Stomach (tissue), 19 donors: ENCODE measurements at places on chromosomes 6 and 20. TPM values are rescaled to one million over a fixed set of nuclear protein-coding genes. Genes with fewer than 3 reads are reported as not detected.
A peak's percentile ranks its signal among the peaks of the same experiment; 100 is the strongest.

CSE1L gene
- total RNA-seq, result 33.0 TPM

- no peaks in the 10 kb centered on the region for H3K27me3 ChIP-seq
- H3K27ac ChIP-seq, result peak overlapping the region; percentile 74
- peak; percentile 42 for DNase-seq
- H3K4me3 ChIP-seq, result no peak overlapping the region
- peaks cover 9% of the 10 kb centered on the region for H3K36me3 ChIP-seq
Measured at GRCh38 chr20:37378785-37379598, 33.1 kb downstream of the SRC start.

DNA sequence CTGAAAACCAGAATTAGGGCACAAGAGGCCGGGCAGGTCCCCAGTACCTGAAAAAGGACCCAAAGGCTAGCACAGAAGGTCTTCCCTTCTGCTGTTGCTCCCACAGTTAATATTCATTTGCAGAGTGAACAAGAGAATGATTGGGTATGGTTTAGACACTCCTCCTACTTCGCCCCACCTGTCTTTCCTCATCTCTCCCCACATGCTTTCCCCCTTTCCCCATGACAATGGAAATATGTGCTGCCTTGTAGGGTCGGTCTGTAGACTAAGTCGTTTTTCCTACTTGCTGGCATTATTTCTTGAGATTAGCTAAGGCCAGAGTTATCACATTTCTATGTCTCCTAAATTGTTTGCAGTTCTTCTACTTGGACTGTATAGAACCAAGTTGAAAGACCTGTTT is 181.9 kb downstream of the PDE7B start:
- H3K27ac ChIP-seq, result no peak overlapping the region
- H3K27me3 ChIP-seq, result no peaks in the 10 kb centered on the region
- H3K4me1 ChIP-seq, result peaks cover 11% of the 10 kb centered on the region
- no peak for DNase-seq
- no peak overlapping the region for H3K4me3 ChIP-seq
- H3K36me3 ChIP-seq, result no peaks in the 10 kb centered on the region

SLC26A8 gene
- 0.58 TPM for total RNA-seq

DNA sequence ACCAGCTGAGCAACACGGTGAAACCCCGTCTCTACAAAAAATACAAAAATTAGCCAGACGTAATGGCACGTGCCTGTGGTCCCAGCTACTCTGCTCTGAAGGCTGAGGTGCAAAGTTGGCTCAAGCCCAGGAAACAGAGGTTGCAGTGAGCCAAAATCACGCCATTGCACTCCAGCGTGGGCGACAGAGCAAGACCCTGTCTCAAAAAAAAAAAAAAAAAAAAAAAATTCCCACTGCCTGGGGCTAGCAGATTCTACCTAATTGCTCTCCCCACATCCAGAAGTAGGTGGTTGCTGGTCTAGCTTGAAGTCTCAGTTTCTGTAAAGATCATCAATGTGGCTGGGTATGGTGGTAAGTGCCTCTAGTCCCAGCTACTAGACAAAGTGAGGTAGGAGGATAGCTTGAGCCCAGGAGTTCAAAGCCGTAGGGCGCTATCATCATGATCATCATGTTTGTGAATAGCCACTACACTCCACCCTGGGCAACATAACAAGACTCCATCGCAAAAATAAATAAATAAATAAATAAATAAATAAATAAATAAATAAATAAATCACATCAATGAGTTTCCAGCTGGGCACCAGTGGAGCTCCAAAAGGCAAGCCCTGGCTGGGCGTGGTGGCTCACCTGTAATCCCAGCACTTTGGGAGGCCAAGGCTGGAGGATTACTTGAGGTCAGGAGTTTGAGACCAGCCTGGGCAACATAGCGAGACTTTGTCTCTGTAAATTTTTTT is 6.3 kb upstream of the AP5S1 start:
- DNase-seq, result no peak
- H3K4me1 ChIP-seq, result peaks cover 69% of the 10 kb centered on the region
- peak overlapping the region; percentile 99 for H3K27ac ChIP-seq
- no peak overlapping the region for H3K4me3 ChIP-seq
- H3K27me3 ChIP-seq, result no peaks in the 10 kb centered on the region

DNA sequence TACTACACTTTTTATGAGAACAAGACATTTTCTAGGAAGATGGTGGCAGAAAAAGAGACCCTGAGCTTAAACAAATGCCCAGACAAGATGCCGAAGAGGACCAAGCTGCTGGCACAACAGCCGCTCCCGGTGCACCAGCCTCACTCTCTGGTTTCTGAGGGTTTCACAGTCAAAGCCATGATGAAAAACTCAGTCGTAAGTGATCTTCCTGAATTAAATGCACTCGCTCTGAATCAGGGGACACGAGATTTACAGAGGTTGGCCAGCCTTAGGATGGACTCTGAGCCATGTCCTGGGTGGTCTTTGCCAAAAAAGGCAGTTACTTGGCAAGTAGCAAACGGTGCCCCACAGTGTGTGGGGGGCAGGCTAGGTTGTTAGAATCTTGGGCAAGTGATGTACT is 423 bp downstream of the PACRG start:
- H3K27ac ChIP-seq, result peak overlapping the region; percentile 41
- DNase-seq, result no peak
- H3K36me3 ChIP-seq, result no peaks in the 10 kb centered on the region
- H3K4me1 ChIP-seq, result peaks cover 31% of the 10 kb centered on the region
- peak overlapping the region; percentile 90 for H3K4me3 ChIP-seq

- H3K36me3 ChIP-seq, result no peaks in the 10 kb centered on the region
- no peaks in the 10 kb centered on the region for H3K4me1 ChIP-seq
- no peaks in the 10 kb centered on the region for H3K27me3 ChIP-seq
Measured at GRCh38 chr6:19309661-19310060, 527.5 kb upstream of the ID4 start.

FITM2 gene
- total RNA-seq, result 5.7 TPM

DNA sequence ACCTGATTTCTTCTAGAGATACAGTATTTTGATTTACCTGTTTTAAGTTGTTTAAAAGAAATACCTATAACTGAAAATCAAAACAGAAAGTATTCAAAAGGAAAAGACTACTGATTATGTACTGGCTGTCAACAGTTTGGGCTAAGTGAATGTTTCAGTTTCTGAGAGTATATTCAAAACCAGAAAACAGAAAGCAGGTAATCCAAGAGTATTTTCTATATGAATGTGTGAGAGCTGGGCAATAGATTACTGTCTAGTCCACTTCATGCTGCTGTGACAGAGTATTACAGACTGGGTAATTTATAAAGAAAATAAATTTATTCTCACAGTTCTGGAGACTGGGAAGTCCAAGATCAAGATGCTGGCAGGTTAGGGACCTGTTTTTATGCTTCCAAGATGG is 261.0 kb downstream of the ARHGAP18 start:
- no peaks in the 10 kb centered on the region for H3K36me3 ChIP-seq
- no peak overlapping the region for H3K4me3 ChIP-seq
- no peak for DNase-seq
- no peaks in the 10 kb centered on the region for H3K4me1 ChIP-seq
- H3K27ac ChIP-seq, result no peak overlapping the region

GMPR gene
- 9.9 TPM for total RNA-seq

ENPP4 gene
- 24.6 TPM for total RNA-seq

MAK gene
- not detected for total RNA-seq

- DNase-seq, result no peak
- H3K27ac ChIP-seq, result no peak overlapping the region
- H3K27me3 ChIP-seq, result no peaks in the 10 kb centered on the region
- H3K4me3 ChIP-seq, result no peak overlapping the region
- H3K36me3 ChIP-seq, result no peaks in the 10 kb centered on the region
Measured at GRCh38 chr6:90251295-90251992, 45.2 kb downstream of the BACH2 start.

GRCh38 chr20:32495217-32495565 is 89.9 kb downstream of the NOL4L start:
- no peaks in the 10 kb centered on the region for H3K4me1 ChIP-seq
- no peaks in the 10 kb centered on the region for H3K36me3 ChIP-seq
- H3K4me3 ChIP-seq, result no peak overlapping the region
- H3K27ac ChIP-seq, result no peak overlapping the region

GRCh38 chr6:68990317-68990716 is 355.2 kb downstream of the ADGRB3 start:
- DNase-seq, result no peak
- no peaks in the 10 kb centered on the region for H3K36me3 ChIP-seq
- no peak overlapping the region for H3K27ac ChIP-seq

DNA sequence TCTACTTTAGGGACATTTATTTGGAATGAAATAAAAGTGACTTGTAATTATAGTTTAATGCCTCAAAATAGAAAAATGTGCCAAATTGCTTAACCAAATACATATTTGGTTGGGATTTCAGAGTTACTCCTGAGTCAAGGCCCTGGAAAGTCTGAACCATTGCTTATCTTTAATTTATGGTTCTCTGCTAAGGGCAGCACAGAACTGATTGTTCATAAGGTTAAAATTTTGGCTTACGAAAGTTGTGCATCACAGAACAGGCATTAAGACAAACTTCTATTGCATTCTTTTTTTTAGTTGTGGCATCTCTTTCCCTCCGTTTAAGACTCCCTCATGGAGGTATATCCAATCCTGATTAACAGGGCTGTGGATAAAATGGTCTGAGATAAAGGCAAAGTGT is 92.2 kb upstream of the TENT5A start:
- H3K4me1 ChIP-seq, result no peaks in the 10 kb centered on the region
- DNase-seq, result no peak
- H3K4me3 ChIP-seq, result no peak overlapping the region
- H3K36me3 ChIP-seq, result no peaks in the 10 kb centered on the region
- peak overlapping the region; percentile 28 for H3K27ac ChIP-seq
- H3K27me3 ChIP-seq, result no peaks in the 10 kb centered on the region

DNA sequence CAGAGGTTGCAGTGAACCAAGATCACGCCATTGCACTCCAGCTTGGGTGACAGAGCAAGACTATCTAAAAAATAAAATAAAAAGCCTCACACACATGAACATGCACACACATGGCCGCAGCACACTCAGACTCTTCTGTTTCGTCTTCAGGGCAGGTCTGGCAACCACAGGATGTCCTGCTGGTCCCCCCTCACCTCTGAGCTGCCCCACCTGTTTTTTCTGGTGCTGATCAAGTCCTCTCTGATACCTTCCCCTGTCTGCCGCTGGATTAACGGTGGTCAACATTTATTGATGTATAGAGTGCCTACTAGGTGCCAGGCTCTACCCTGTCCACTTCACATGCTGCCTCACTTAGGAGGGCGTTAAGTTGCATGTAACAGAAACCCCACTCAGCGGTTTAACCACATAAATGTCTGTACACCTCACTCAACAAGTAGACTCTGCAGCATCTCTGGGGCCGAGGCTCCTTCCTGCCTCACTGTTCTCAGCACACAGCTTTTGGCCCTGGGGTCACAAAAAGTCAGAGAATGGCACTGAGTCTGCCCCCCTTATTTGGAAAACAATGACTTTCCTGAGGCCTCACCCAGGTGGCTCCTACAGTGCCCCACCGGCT is 4.5 kb upstream of the AP5S1 start:
- H3K27me3 ChIP-seq, result no peaks in the 10 kb centered on the region
- no peaks in the 10 kb centered on the region for H3K36me3 ChIP-seq
- peaks cover 65% of the 10 kb centered on the region for H3K4me1 ChIP-seq
- no peak overlapping the region for H3K27ac ChIP-seq
- H3K4me3 ChIP-seq, result no peak overlapping the region
- peak; percentile 32 for DNase-seq

C6orf132 gene
- total RNA-seq, result 69.0 TPM

- no peak for DNase-seq
- no peaks in the 10 kb centered on the region for H3K36me3 ChIP-seq
- no peak overlapping the region for H3K4me3 ChIP-seq
Measured at GRCh38 chr6:44898296-44898930, 429.7 kb upstream of the RUNX2 start.

DNA sequence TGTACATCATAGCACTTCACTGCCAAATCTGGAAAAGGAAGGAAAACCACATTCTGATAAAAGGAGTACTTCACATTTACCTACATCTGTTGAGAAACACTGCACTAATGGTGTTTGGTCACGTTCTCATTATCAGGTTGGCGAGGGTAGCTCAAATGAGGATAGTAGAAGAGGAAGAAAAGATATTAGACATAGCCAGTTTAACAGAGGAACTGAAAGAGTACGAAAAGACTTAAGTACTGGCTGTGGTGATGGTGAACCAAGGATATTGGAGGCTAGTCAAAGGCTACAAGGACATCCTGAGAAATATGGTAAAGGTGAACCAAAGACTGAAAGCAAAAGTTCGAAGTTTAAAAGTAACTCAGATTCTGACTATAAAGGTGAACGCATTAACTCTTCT is 32.0 kb upstream of the GJA10 start:
- H3K4me1 ChIP-seq, result no peaks in the 10 kb centered on the region
- no peaks in the 10 kb centered on the region for H3K27me3 ChIP-seq
- no peak for DNase-seq

- no peaks in the 10 kb centered on the region for H3K4me1 ChIP-seq
- H3K36me3 ChIP-seq, result no peaks in the 10 kb centered on the region
- H3K4me3 ChIP-seq, result no peak overlapping the region
Measured at GRCh38 chr6:105677671-105678475, 275.0 kb upstream of the PREP start.

DNA sequence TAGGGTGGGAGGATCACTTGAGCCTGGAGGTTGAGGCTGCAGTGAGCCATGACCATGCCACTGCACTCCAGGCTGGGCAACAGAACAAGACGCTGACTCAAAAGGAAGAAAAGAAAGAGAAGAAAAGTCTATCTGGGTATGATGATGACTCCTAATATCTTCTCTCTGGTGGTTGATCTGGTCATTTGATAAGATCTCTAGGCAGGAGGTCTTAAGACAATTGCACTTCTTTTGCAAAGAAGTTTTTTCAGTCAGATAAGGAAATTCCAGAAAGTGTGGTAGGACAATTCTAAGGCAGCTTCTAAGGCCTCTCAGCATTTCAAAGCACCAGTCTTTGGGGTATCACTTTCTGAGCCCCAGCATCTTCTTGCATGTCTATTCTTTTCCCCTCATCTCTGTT is 7.7 kb upstream of the AIF1 start:
- H3K27ac ChIP-seq, result no peak overlapping the region
- DNase-seq, result no peak
- H3K36me3 ChIP-seq, result no peaks in the 10 kb centered on the region
- no peaks in the 10 kb centered on the region for H3K4me1 ChIP-seq
- H3K27me3 ChIP-seq, result no peaks in the 10 kb centered on the region
- no peak overlapping the region for H3K4me3 ChIP-seq

GRCh38 chr20:48784273-48784641 is 43.5 kb downstream of the PREX1 start:
- DNase-seq, result no peak
- peaks cover 7% of the 10 kb centered on the region for H3K4me1 ChIP-seq
- H3K27ac ChIP-seq, result no peak overlapping the region
- no peak overlapping the region for H3K4me3 ChIP-seq
- H3K36me3 ChIP-seq, result no peaks in the 10 kb centered on the region
- H3K27me3 ChIP-seq, result no peaks in the 10 kb centered on the region

ANKEF1 gene
- 9.4 TPM for total RNA-seq

PKHD1 gene
- 3.5 TPM for total RNA-seq

DNA sequence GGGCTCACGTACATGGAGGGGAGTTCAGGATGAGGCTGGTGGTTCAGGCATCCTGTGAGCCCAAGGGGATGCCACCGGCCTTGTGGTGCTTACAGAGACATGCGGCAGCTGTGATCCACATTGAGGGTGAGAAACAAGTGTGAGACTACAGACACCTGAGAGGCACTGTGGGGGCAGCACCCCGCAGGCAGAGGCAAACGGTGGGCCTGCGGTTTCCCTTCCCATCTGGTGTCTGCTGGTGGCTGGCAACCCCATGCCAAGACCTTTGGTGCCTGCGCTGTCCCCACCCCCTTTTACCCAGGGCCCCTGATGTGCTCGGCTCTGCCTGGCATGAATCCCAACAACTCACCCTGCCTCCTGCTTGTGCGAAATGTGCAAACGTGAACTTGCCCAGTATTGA is 42.0 kb downstream of the ERMARD start:
- no peak overlapping the region for H3K4me3 ChIP-seq
- peaks cover 17% of the 10 kb centered on the region for H3K4me1 ChIP-seq
- no peak for DNase-seq
- H3K27ac ChIP-seq, result no peak overlapping the region
